Activated CD4-positive, alpha-beta T cell treated with anti-CD3 and anti-CD28 coated beads, Interleukin-2, amount 50 U/mL, for 16 hours (primary cell): ENCODE measurements at places on chromosomes 5 and 9.

DNA sequence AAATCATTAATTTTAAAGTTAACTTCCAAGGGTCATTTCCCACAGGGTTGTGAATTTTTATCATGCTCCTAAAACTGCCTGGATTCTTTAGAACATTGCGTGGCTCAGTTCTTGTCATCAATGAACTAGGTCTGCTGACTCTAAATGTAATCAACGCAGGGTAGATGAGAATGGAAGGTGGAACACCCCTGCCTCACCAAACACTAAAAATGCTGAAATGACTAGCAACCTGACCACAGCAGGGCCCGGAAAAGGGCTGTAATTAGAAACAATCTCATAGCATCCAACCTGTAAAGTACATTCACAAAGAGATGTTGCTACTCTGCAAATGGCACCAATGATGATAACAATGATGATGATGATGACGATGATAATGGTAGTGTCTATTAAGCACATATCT, 356.9 kb downstream of the DEPDC1B start:
- DNase-seq = no peak

- DNase-seq = no peak
These were observed 494.8 kb downstream of the MAT2B start for GRCh38 chr5:164000241-164000640.

DNA sequence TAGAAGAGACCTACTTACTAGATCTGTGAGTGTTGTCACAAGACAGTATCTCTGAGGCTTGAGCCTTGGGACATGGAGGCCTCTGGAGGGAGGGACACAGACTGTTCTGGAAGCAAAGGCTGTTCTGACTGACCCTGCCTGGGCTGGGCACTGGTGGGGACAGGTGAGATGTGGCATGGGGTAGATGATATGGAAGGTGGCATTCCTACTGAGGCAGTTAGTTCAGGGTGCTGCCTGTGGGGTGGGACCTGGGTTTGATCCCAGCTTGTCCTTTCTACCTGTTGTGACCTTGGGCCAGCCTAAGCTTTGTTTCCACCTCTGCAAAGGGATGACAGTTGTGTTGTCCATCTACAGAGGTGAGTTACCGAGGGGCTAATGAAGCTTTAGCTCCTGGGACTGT, 140.2 kb downstream of the C9orf50 start:
- no peak for DNase-seq

DNA sequence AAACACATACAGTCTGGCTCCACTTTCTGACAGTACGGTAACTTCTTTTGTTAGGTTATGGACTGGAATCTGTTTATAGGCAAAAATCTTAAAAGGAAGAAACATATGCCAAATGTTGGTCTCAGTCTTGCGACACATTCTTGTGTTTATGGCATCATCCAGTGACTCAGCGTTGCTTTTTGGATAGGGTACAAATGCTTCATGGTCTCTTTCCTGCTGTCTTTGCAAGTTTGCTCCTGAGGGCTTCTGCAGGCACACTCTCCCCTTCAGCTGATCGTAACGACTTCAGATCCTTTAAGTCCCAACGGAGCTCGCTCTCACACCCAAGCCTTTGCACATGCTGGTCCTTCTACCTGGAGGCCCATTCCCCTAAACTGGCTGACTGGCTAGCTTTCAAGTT, 23.6 kb upstream of the TNFSF8 start:
- DNase-seq = peak; percentile 43

DNA sequence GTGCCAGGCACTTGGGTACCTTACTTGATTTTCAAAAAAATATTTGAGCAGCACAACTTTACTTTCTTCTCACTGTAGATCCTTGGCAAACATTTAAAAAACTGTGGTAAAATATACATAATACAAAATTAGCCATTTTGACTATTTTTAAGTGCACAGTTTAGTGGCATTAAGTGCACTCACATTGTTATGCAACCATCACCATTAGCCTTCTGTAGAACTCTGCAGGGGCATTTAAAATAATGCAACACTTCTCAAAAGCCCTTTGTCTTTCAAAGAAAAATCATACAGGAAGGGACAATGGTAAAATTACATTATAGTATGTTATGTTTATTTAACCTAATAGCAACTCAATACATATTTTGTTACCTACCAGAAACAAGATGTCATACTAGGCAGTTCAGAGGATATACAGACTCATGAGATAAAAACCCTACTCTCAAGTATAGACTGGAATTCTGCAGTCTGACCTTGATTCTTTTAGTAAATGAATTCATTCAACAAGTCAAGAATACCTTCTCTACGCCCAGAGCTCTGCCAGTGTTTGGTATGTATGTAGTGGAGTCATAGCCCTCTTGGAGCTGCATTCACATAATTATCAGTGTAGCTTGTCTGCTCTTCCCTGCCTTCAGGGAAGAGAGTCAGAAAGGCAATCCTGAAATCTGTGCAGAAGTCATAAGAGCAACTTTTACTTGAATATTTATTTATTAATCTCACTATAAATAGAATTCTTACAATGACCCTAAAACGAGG, 74.0 kb upstream of the ARRDC3 start:
- DNase-seq = no peak

DNA sequence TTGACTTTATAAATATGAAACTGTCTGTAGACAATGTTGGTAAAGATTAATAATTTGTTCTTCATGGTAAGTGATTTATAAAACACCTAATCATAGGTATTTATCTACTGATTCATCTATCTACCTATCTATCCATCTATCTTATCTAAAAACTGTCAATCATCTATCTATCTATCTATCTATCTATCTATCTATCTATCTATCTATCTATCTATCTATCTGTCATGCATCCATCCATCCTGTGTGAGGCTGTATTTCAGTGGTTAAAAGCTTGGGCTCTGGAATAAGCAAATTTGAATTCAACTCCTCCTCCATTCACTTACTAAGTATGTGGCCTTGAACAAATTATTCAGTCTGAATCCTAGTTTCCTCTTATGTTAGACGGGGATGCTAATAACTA, 161.9 kb upstream of the GNA14 start:
- no peak for DNase-seq

- no peak for DNase-seq
These were observed 157.2 kb upstream of the ATP10B start for GRCh38 chr5:161009194-161009593.

DNA sequence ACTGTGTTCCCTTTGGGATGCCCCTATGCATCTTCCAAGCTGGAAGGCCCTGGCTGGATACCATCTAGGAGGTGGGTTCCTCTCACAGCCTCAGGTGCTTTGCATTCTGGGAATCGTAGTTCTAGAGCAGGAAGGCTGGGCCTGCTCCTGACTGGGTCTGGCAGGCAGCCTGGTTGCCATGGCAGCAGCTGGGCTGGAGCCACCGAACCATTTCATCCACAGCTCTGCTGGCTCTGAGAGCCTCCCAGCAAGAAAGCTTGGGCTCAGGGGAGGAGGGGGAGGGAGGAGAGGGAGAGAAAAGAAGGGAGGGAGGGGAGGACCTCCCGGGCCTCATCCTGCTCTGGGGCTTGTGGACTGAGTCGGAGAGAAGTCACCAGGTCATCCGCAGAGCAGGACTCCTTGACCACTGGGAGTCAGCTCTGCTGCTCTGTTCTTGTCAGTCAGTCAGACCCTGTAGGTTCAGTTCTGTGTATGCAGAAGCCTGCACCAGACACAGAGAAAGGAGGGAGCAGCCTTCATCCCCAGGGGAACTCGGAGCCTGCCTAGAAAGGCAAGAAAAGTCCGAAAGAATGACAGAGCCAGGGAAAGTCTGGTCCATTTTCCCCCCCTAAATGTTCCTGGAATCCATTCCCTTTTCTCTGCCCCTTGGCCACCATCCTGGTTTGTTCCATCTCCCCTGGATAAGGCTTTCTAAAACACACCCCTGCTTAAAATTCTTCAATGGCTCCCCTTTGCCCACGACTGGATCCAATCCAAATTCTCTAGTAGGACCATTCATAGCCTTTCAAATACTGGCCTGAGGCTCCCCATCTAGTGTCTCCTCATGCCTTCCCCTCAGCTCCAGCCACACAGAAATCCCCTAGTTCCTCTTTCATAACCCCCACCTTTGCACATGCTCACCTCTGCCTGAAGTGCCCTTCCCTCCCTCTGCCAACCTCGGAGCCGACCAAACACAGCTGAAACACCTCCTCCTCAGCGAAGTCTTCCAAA, 65.4 kb upstream of the ARAP3 start:
- DNase-seq = no peak

- DNase-seq = no peak
These were observed 70.9 kb downstream of the HSPA4 start for GRCh38 chr5:133122711-133123110.

GRCh38 chr5:179118756-179119414, 58.7 kb downstream of the ZNF354C start:
- no peak for DNase-seq

- no peak for DNase-seq
These were observed 227.0 kb downstream of the PAPPA start for GRCh38 chr9:116380496-116380995.

DNA sequence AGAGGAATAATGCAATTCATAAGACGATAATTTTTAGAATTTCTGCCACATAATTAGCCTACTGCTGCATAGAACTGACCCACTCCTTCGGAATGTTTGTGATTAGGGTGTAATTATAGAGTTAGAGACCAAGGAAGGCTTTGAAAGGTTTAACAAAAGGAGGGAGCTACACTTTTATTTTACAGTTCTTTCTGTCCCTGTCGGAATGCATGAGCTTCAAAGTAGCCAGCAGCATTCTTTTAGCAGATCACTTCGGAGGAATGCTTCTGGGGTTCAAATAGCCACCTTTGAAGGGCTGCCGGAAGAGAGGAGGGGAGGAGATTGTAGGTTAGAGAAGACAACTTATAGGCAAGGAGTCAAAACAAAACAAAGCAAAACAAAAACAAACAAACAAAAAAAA, 168.1 kb downstream of the GRIA1 start:
- DNase-seq = no peak

DNA sequence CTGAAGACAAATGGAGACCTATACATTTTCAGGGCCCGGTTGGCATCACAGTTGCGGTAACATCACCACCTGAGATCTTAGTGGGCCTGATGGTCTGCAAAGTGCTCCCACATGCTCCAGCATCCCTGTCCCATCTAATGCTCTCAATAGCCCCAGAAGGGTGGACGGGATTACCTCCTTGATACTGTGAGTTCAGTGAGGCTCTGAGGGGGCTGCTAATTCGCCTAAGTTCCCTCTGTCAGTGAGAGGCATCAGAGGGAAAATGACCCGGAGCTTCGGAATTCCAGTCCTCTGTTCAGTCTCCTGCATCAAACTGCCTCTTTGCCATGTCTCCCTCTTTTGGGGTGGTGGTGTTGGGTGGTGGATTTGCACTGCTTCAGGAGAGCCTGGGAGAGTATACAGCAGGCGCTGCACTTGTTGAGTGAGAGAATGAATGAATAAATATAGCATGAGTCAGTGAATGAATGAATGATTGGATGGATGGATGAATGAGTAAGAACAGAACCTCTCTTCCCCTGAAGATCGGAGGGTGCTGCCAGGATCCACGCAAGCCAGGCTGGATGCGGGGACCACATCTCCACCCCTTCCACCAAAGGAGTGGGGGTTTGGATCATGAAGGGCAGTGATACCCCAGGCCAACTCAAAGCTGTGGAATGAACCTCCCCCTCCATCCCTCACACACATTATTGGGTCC, 141.0 kb downstream of the GABBR2 start:
- DNase-seq = no peak

DNA sequence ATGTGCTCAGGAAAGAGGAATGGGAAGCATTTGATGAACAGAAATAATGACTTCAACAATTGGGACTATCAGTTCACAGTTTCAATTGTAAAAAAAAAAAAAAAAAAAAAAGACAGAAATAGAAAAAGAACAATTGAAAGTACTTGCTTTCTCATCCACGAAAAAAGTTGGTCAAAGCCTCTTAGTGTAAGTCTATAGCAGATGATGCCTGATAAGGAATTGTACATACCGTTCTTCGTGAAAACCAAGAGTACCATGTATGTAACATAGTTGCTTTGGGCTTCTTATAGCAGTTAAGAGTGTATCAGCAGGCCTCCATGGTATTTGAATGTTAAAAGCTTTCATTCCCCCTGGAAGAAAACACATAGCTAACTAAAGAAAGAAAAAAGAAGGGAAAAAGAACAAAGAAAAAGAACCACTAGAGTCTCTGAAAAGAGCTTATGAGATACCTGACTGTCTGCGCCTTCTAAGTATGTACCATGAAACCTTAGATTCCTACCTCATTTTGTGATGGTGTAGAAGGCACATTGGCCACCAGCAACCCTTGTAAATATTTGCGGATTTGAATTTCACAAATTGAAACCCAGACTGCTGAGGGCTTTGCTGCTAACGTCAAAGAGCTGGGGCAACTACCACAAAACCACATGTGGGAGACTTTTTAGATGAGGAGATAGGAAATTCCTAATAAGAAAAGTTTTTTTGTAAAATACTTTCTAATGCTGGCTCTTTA, 75.2 kb downstream of the TMC1 start:
- peak; percentile 35 for DNase-seq

DNA sequence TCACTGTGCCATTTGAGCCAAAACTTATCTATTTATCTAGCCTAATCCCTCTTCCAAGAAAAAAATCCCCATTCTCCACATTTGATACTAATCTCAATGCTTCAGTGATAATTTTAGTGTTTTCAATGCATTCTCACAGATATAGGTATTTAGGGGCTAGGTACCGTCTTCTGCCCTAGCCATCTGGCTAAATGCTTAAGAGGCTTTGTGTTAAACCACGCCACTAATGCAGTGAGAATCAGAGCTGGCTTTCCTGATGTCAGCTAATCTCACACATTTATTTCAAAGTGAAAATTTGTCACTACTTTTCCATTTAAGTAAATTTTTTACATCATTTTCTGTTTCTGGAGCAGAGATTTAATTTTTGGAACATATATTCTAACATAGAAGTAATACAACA, 479.7 kb downstream of the MAN2A1 start:
- no peak for DNase-seq

GRCh38 chr5:50564079-50564478, 102.4 kb upstream of the PARP8 start:
- DNase-seq = peak; percentile 58

GRCh38 chr9:27029186-27029585, 23.7 kb upstream of the LRRC19 start:
- DNase-seq = no peak

DNA sequence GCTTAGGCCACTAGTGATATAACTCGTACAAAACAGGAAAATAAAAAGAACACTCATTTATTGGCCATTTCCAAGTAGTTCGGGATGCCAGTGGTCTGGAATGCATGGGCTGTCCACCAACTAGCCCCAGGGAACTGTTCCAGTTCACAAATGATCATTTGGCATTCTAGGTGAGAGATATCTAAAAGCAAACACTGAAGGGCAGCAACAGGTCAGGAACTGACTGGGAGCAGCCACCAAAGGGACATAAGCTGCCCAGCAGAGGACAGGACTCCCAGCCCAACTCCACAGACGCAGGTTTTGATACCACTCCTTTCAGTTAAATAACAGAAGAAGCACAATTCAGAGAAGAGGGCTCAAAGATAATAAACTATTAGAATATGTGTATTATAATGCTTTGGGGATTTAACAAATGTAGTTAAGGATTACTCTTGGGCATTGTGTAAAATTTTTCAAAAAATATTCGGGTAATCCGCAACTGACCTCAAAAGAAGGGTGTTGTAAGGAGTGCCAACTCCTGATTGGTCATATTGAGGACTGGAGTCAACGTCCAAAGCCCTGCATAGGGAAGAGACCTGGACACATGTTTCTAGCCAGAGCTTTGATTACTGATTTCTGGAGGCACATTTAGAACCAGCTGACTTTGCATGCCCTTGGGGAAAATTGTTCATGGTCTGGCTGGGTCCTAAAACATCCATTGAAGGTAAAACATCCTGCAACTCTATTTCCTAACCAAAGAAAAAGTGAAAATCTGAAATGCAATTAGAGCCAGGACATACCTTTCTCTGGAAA, 320.0 kb downstream of the DNAH5 start:
- no peak for DNase-seq

- DNase-seq = no peak
These were observed 24.5 kb upstream of the EXOC3 start for GRCh38 chr5:418162-419121.
